Activated naive CD8-positive, alpha-beta T cell treated with anti-CD3 and anti-CD28 coated beads for 36 hours (primary cell): ENCODE measurements at places on chromosomes 3 and 15.

- H3K27ac ChIP-seq, result no peak overlapping the region
- H3K4me1 ChIP-seq, result peaks cover 8% of the 10 kb centered on the region
- peaks cover 2% of the 10 kb centered on the region for H3K36me3 ChIP-seq
- DNase-seq, result no peak
- H3K27me3 ChIP-seq, result no peaks in the 10 kb centered on the region
- H3K4me3 ChIP-seq, result no peak overlapping the region
These were observed 325.9 kb upstream of the TBL1XR1 start for GRCh38 chr3:177523067-177523675.

DNA sequence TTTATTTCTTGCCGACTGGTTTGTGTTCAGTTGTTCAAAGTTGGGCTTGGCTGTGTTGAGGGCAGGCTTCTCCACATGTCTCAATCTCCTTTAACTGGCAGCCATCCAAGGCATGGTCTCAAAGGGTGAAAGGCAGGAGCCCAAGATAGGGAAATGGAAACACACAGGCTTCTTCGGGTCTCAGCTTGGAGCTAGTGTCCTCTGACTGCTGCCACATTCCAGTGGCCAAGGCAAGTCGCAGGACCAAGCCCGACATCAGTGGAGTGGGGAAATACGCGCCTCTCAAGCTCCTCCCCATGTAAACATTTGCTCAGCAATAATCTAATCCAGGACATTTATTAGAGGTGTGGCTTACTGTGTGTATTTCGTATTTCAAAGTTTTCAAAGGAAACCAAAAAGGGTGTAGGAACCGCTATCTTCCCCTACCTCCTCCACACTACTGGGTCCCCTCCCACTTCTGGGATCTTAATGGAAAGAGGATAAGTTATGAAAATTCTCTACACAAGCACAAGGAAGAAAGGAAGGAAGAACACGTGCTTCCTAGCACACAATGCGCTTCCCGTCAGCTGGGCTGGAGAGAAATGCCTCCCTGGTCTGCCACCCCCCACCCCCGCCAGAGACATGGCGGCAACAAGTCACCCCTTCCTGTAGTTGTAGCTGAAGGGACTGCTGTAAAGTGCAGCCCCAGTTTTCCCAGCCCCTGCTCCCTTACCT, 181.7 kb downstream of the FAM43A start:
- no peak for DNase-seq
- H3K4me1 ChIP-seq, result no peaks in the 10 kb centered on the region
- peaks cover 15% of the 10 kb centered on the region for H3K27me3 ChIP-seq
- H3K4me3 ChIP-seq, result no peak overlapping the region
- H3K36me3 ChIP-seq, result no peaks in the 10 kb centered on the region

DNA sequence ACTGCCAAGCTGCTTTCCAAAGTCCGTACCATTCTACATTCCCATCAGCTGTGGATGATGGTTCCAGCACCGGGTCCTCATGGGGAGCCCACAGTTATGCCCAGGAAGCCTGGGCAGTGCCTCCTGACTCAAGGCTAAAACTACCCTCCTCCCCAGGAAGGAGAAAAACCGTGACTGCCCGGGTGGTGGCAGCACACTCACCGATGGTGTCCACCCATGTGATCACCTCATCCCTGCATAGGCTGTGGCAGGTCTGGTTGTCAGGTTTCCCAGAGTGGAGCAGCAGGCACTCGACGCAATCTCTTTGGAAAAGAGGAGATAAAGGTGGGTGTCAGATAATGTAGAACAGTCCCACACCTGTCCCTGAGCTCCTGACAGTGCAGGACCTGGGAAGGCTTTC, 38.6 kb downstream of the UMPS start:
- no peaks in the 10 kb centered on the region for H3K36me3 ChIP-seq
- H3K27me3 ChIP-seq, result peaks cover 10% of the 10 kb centered on the region
- H3K4me3 ChIP-seq, result no peak overlapping the region

- H3K4me3 ChIP-seq, result no peak overlapping the region
- H3K27ac ChIP-seq, result no peak overlapping the region
- H3K27me3 ChIP-seq, result peaks cover 7% of the 10 kb centered on the region
- H3K4me1 ChIP-seq, result peaks cover 8% of the 10 kb centered on the region
These were observed 249.9 kb upstream of the TLE3 start for GRCh38 chr15:70347321-70348225.

GRCh38 chr3:57382933-57383332, 90.4 kb upstream of the ASB14 start:
- no peak overlapping the region for H3K27ac ChIP-seq
- DNase-seq, result no peak
- no peaks in the 10 kb centered on the region for H3K36me3 ChIP-seq
- no peaks in the 10 kb centered on the region for H3K27me3 ChIP-seq
- peaks cover 4% of the 10 kb centered on the region for H3K4me1 ChIP-seq
- no peak overlapping the region for H3K4me3 ChIP-seq

DNA sequence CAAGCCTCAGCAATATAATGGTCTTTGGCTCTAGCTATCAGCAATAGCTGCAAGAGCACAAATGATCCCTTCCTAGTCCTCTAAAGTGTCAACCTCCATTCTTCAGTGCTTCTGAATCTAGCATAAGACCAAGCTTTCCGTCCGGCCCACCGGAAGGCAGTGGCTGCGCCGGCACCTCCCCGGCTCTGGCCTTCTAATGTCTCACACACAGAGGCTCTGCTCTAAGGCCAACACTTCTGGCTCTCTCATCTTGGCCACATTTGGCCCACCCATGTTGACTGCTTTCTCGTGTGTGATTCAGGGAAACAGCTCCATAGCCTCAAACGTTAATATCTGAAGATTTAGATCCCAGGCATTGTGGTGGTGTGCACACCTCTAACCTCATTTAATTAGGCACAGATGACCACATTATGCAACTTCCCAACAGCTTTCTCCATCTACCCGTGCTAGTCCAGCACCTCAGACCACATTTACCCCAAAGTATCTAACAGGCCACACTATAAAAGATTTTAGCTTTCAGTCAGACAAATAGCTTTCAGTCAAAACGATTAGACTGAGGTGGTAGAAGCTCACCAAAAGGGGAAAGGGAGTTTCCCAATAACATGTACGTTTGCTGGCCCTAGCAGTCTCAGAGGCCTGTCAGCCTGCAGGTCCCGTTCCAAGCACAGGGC, 19.3 kb downstream of the SLC51A start:
- H3K27ac ChIP-seq, result no peak overlapping the region
- H3K4me1 ChIP-seq, result peaks cover 23% of the 10 kb centered on the region
- peaks cover 4% of the 10 kb centered on the region for H3K36me3 ChIP-seq
- no peaks in the 10 kb centered on the region for H3K27me3 ChIP-seq
- no peak for DNase-seq
- H3K4me3 ChIP-seq, result no peak overlapping the region

DNA sequence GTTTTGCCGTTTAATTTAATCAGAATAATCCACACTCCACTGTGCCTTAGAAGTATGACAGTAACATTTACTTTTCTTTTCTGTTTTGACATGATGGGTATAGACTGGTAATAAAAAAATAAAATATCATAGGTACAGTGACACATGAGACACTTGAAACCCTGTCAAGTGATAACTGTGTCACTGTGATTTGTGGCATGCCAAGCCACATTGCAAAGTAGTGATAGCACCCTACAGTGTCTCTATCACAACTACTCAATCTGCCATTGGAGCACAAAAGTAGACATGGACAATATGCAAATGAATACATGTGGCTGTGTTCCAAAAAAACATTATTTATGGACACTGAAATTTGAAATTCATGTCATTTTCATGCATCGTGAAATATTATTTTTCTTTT, 22.5 kb downstream of the GATM start:
- no peak overlapping the region for H3K4me3 ChIP-seq
- H3K27ac ChIP-seq, result no peak overlapping the region
- H3K4me1 ChIP-seq, result no peaks in the 10 kb centered on the region
- H3K36me3 ChIP-seq, result no peaks in the 10 kb centered on the region

DNA sequence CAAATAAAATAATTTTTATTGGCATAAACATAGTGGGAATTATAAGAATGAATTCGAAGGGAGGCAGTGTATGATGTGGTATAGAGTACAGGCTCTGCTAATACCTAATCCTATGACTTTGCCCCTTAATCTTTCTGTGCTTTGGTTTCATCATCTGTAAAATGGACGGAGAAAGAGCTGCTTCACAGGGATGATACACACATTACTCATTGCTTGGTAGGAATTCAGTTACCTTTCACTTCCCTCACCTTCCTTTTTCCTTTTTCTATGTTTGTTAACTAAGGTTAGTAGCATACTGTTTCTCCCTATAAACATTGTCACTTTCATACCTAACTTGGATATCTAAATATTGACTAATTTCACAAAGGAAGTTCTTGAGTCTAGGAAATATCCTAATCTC, 36.2 kb downstream of the LEKR1 start:
- H3K4me3 ChIP-seq, result no peak overlapping the region
- H3K27me3 ChIP-seq, result no peaks in the 10 kb centered on the region
- no peaks in the 10 kb centered on the region for H3K36me3 ChIP-seq
- no peaks in the 10 kb centered on the region for H3K4me1 ChIP-seq

DNA sequence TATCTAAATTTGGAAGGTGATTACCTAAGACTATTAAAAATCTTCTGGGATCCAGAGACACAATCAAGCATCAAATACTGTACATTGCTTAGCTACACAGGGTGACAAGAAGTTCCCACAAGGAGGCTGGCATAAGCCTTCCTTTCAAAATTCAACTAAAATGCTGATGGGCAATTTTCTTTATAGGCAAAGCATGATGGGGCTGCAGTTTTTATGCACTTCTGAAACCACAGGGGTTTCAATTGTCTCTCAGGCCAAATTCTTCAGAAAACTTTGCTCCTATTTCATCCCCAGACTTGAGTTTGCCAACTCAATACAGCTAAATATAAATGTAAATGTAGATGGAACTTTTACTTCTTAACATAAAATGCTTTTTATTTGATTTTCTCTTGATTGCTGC, 241.6 kb downstream of the ZPLD1 start:
- H3K27ac ChIP-seq, result no peak overlapping the region
- no peaks in the 10 kb centered on the region for H3K36me3 ChIP-seq
- H3K4me1 ChIP-seq, result no peaks in the 10 kb centered on the region
- H3K4me3 ChIP-seq, result no peak overlapping the region
- no peak for DNase-seq

- H3K36me3 ChIP-seq, result peaks cover 1% of the 10 kb centered on the region
- H3K27me3 ChIP-seq, result no peaks in the 10 kb centered on the region
- DNase-seq, result no peak
These were observed 799 bp downstream of the VPS33B start for GRCh38 chr15:91021516-91022074.

GRCh38 chr3:34686541-34686940, 888.1 kb downstream of the PDCD6IP start:
- H3K36me3 ChIP-seq, result no peaks in the 10 kb centered on the region
- DNase-seq, result no peak
- H3K4me3 ChIP-seq, result no peak overlapping the region
- H3K27me3 ChIP-seq, result no peaks in the 10 kb centered on the region

- H3K36me3 ChIP-seq, result peaks cover 12% of the 10 kb centered on the region
- no peak overlapping the region for H3K4me3 ChIP-seq
- H3K27ac ChIP-seq, result no peak overlapping the region
- no peaks in the 10 kb centered on the region for H3K27me3 ChIP-seq
- DNase-seq, result no peak
These were observed 59.8 kb downstream of the SNX4 start for GRCh38 chr3:125460233-125460632.

DNA sequence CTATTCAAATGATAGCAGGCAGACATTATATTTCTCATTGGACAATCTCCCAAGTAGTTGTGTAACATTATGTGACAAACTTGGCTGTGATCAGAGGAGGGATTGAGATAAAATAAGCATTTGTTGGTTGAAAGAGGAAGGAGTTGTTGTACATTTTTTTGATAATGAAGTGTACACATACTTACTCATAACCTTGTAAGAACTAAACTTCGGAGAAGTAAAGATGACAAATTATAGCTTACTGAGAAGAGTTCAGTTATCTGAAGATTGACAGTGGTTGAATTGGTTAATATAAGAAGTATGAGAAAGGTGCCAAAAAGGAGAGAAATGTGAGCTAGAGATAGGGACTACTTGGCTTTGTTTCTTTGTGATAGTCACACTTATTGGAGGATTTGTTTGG, 32.6 kb downstream of the STT3B start:
- H3K27me3 ChIP-seq, result no peaks in the 10 kb centered on the region
- H3K36me3 ChIP-seq, result peaks cover 26% of the 10 kb centered on the region
- no peak overlapping the region for H3K4me3 ChIP-seq
- no peak for DNase-seq

GRCh38 chr3:56954125-56954524, 106.3 kb upstream of the SPATA12 start:
- no peaks in the 10 kb centered on the region for H3K27me3 ChIP-seq
- no peaks in the 10 kb centered on the region for H3K36me3 ChIP-seq

DNA sequence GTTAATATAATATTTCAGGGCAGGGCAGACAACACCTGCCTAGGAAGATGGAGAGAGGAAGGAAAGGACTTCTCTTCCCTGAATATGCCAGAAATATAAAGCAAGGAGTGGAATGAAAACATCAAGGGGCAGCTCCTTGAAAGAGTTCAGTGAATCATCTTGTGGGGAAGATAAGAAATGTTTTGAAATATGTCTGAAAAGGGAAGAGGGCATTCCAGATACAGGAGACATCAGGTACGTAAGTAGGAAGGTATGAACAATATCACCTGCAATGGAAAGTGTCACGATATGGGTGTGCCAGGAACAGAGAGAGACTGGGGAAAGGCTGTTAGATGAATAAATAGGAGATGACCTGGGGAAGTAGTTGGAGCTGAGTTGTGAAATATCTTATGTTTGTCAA, 75.8 kb upstream of the WDR72 start:
- no peaks in the 10 kb centered on the region for H3K4me1 ChIP-seq
- no peaks in the 10 kb centered on the region for H3K36me3 ChIP-seq
- no peak overlapping the region for H3K4me3 ChIP-seq
- no peak overlapping the region for H3K27ac ChIP-seq
- DNase-seq, result no peak

- no peaks in the 10 kb centered on the region for H3K27me3 ChIP-seq
- H3K4me3 ChIP-seq, result no peak overlapping the region
- H3K27ac ChIP-seq, result no peak overlapping the region
- peaks cover 5% of the 10 kb centered on the region for H3K4me1 ChIP-seq
These were observed 52.4 kb downstream of the GASK1A start for GRCh38 chr3:43031485-43031884.
